ENCODE measurements at places on chromosomes 7 and 10.

DNA sequence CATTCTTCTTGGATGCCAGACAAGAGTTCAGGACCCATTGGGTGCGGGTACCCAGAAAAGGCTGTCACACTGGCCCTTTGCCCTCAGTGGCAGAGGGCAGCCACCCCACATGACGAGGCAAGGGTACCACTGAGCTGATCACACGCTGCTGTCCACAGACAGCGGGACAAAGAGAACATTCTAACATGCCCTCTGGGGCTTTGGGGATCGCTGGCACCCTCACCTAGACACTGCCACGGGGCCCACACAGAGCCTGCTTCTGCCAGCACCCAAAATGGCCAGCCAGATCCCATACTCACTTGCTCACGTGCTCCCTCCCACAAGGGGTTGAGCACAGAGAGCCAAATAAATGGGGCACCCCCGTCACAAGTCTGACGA, 16.7 kb upstream of the SPOCK2 start:
- no peak for DNase-seq

DNA sequence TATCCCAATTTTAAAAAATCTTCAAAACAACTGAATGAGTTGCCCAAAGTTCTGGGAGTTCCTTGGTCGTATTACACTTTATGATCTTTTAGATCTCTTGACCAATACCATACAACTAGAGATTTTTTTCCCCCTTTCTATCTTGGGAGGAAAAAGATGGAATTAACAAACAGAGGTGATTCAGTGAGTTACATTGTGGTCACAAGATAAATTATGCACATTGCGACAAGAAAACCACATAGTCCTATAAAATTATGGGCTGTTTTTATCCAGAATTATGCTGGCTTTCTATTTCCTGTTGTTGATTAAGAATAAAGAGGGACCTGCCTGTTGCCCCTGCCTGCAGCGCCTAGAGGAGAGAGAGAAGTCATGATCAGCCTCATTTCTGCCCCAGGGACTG, 8.2 kb upstream of the SGPL1 start:
- no peak for DNase-seq

- no peak for DNase-seq
Observed at GRCh38 chr10:33735464-33735923, 401.0 kb upstream of the NRP1 start.

DNA sequence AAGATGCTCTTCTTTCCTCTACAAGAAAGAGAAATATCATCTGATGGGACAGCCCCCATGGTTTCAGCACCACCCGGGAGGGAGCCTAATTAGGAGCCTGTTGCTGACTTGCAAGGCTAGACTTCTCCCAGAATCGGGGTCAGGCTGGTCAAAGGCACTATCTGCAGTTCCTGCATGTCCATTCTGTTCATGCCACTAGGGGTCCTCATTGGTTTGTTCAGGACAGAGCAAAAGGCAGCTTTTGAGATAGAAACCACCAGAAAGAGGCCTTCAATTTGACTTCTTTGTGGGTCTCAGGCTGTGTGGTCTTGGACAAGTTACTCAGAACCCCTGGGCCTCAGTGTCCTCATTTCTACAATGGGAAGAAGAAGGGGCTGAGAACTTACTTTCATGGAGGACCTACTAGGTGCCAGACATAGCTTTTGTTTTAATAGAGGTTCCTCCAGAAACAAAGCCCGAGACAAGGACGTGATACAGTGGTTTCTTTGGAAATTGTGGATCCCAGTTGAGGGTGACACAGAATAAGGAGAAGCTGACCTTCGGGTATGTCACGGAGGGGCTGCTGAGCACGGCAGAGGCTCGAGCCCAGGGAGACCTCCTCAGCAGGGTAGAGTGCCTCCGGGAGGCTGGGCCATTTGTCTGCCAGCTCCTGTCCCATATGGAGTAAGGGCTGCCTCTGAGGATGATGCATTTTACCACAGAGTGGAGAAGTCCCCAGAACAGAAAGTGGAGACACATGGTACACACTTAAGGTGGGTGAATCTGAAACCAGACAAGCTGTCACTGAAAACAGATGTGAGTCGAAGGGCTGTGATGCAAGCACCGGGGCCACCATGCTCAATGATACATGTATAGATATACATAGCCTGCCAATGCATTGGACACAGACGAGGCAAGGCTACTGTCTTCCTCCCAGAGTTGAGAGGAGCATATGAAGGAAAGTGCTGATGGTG, 33.1 kb upstream of the NEUROD6 start:
- DNase-seq: no peak

GRCh38 chr10:119371704-119372663, 164.6 kb downstream of the GRK5 start:
- DNase-seq: no peak

DNA sequence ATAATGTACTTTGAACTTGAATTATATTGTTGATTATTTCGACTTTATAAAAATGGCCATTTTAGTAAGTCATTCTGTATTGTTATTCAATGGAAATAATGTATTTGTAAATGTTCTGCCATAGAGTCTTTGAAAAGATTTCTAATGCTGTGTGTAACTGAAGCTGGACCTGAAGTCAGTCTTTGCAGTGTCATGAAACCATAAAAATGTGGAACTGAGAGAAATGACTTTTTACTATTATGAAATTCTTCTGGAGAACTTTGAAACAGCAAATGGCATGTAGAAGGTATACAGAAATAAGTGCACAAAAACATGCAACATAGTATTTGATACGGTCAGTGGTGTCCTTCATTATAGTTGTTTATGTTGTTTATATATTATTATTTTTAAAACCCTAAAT, 59.7 kb upstream of the ADRA2A start:
- DNase-seq: no peak

DNA sequence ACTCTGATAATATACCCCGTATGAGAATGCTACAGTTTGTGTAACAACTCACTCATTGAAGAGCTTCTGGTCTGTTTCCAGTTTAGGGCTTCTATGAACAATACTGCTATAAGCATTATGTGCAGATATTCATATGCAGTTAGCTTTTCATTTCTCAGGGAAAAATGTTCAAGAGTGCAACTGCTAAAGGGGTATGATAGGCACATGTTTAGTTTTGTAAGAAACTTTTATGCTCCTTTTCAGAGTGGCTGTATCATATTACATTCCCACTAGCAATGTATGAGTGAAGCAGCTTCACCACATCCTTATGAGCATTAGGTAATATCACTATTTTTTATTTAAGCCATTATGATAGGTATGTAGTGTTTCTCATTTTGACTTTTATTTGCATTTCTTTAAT, 182.6 kb upstream of the CXCL12 start:
- no peak for DNase-seq

- DNase-seq: no peak
Observed at GRCh38 chr10:90930971-90931871, 10.3 kb upstream of the ANKRD1 start.

- no peak for DNase-seq
Observed at GRCh38 chr10:86354761-86355540, 11.6 kb downstream of the GRID1 start.

GRCh38 chr10:128457136-128457535, 330.9 kb upstream of the MKI67 start:
- no peak for DNase-seq

DNA sequence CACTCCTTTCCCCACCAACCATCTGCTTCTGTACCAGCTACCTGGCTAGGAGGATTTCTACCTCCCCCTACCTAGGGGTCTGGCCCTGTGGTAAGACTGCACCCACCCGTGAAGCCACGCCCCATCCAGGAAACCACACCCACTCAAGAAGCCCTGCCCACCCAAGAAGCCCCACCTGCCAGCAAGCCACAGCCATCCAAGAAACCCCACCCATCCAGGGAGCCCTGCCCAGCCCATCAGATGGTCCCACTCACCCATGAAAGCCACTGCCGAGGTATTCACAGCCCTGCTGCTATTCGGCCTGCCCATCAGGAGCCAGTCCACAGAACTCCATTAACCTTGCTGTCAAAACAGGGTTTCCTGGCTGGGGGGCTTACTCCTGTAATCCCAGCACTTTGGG, 15.6 kb upstream of the MUC3A start:
- no peak for DNase-seq

DNA sequence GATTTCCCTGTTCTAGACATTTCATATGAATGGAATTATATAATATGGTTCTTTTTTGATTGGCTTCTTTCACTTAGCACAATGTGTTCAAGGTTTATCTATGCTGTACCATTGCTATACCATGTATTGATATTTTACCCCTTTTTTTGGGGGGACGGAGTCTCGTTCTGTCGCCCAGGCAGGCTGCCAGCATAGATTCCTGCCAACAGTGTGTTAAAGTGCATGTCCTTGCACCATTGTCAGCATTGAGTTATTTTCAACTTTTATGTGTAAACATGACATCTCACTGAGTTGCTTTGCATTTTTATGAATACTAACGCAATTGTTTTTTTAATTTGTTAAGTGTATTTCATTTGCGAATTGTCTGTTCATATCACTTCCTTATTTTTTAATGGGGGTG, 4.9 kb downstream of the ABCC2 start:
- no peak for DNase-seq

GRCh38 chr7:70131817-70132216, 533.5 kb downstream of the AUTS2 start:
- DNase-seq: no peak

- no peak for DNase-seq
Observed at GRCh38 chr7:32893722-32894121, 2.2 kb upstream of the KBTBD2 start.
